WTC11 (cell line): ENCODE measurements at places on chromosomes 2 and 18.

- DNase-seq: peak; percentile 28
These were observed 80.8 kb downstream of the INPP5D start for GRCh38 chr2:233140978-233141377.

- no peak for DNase-seq
These were observed 26.1 kb downstream of the CRYGD start for GRCh38 chr2:208098267-208098666.

- no peak for DNase-seq
These were observed 181.9 kb downstream of the MREG start for GRCh38 chr2:215831296-215831913.

- DNase-seq: no peak
These were observed 103.4 kb downstream of the DYSF start for GRCh38 chr2:71556692-71557250.

GRCh38 chr2:53334610-53335009, 433.0 kb upstream of the CHAC2 start:
- DNase-seq: no peak

DNA sequence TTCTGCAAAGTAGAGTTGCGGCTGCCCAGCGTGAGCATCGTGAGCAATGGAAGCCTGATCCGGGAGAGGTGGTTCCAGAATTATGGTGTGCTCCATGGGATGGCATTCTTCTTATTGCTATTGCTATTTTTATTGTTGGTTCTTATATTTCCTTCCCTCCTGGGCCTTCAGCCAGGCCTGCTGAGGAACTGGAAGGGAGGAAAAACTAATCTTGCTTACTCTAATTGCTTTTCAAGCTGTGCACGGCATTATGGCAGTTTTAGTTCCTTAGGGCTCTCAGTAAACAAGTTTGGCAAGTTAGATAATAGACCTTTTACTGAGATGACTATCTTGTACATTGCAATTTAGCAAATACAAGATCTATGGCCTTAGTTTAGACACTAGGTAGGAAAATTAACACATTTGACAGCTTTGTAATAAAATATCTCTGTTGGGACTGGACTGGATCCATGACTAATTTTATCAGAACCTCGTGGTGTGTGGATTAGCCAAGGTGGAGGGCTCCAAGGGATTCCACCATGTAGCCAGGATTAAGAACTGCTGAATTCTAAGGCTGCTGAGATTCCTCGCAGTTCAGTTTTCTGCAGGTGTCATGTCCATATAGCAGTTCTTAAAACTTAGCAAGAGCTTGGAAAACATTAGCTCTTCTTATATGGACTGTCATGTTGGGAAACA, 6.0 kb downstream of the RSAD2 start:
- DNase-seq: no peak

- DNase-seq: no peak
These were observed 7.9 kb upstream of the SDC1 start for GRCh38 chr2:20232837-20233207.

- no peak for DNase-seq
These were observed 72.5 kb upstream of the RMDN2 start for GRCh38 chr2:37852585-37853014.

GRCh38 chr2:64501946-64502345, 22.2 kb upstream of the AFTPH start:
- DNase-seq: no peak

GRCh38 chr2:215422676-215423075, 13.2 kb downstream of the FN1 start:
- DNase-seq: no peak

GRCh38 chr2:39093218-39093898, 27.5 kb downstream of the SOS1 start:
- DNase-seq: no peak

- DNase-seq: no peak
These were observed 237.3 kb downstream of the C1D start for GRCh38 chr2:67825476-67825875.

DNA sequence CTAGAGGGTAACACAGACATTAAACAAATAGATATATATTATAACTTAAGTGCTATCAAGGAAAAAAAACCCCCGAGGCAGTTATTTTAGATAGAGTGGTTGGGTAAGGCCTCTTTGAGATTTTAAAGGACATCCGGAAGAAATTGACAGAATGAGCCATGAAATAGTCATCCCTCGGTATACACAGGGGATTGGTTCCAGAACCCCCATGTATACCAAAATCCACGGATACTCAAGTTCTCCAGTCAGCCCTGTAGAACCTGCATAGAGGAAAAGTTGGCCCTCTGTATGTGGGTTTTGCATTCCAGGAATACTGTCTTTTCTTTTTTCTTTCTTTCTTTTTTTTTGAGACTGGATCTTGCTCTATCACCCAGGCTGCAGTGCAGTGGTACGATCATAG, 2.0 kb downstream of the DHX57 start:
- no peak for DNase-seq

- DNase-seq: no peak
These were observed 45.9 kb upstream of the SPOPL start for GRCh38 chr2:138455691-138456090.

GRCh38 chr2:101931402-101931801, 60.4 kb upstream of the IL1R2 start:
- DNase-seq: no peak

DNA sequence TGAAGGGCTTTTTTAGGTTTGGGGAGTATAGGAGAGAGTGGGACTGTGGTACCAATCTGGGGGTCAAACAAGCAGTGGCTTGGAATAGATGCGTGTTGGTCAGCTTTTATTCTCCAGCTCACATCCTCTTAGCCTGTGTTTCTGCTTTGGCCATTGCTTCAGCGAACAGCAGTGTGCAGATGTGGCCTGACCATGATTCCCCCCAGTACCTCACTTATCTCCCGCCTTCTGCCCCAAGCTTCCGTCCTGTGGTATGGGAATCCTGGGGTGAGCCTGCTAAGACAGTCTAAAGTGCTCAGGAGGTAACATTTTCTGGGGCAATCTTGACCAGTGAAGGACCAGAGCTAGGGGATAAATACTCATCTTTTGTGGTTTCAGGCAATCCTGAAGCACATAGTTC, 84.9 kb upstream of the TNP1 start:
- no peak for DNase-seq

GRCh38 chr2:128685841-128686496, 367.3 kb upstream of the HS6ST1 start:
- DNase-seq: no peak

GRCh38 chr18:12308386-12309100, 502 bp downstream of the TUBB6 start:
- DNase-seq: peak; percentile 67
